RPMI7951 (cell line): ENCODE measurements at places on chromosomes 6 and 20. TPM values are rescaled to one million over a fixed set of nuclear protein-coding genes. Genes with fewer than 3 reads are reported as not detected.

DNA sequence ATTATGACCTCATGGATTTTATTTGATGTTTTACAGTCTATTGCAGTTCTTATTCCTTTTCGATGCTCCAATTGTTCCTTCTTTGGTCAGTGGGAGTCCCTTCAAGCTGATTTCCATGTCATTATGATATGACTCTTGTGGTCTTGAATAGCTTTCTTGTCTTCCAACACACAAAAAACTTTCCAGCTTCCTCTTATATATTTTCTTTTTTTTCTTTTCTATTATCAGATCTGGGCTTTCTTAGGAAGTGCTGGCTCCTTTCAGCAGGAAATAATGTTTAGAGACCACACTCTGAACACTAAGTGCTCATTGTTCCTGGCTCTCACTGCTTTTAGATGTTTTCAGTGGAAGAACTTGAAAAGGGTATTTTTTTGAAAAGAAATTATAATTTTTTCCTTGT lies 3.1 kb upstream of the SLC17A1 start:
- no peak for DNase-seq

- no peak for DNase-seq
These were observed 126.5 kb upstream of the CDYL start for GRCh38 chr6:4649728-4650127.

DNA sequence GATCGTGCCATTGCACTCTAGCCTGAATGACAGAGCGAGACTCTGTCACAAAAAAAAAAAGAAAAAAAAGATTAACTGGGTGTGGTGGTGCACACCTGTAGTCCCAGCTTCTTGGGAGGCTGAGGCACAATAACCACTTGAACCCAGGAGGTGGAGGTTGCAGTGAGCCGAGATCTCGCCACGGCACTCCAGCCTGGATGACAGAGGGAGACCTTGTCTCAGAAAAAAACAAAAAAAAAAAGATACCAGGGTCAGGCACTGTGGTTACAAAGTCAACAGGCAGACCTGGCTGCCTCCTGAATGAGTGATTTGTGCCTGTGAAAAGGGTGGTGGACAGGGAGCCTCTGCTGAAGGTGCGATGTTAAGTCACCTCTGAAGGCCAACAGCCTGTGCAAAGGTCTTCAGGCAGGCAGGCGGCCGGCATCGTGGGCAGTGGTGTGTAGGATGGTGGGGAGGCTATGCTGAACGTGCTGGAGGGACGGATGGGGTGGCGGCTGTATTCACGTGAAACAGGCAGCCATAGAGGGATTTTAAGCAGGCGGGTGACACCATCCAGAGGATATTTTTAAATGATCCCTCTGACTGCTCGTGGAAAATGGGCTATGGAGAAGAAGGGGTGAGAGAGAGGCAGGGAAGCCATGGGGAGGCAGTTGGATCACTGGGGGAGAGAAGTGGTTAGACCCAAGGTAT lies 41.4 kb downstream of the NOL4L start:
- DNase-seq = no peak

GRCh38 chr6:108653949-108654348 lies 93.2 kb downstream of the FOXO3 start:
- peak; percentile 34 for DNase-seq

DNA sequence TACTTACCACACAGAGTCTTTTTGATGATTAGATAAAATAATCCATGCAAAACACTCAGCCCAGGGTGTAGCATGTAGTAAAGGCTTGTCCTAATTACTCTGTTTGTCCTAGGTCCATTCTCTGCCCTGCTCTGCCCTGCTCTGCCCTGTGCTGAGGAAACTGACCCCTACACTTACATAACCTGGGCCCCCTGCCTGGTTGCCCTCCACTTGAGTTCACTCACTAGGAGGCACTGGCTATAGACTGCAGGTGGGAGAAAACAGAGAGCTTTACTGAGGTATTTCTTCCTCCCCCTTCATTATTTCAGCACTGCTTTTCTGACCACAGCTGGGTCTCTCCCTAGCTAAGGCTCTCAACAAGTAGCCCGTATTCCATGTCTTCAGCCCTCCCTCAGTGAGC lies 70.9 kb upstream of the TBX18 start:
- DNase-seq = no peak

DNA sequence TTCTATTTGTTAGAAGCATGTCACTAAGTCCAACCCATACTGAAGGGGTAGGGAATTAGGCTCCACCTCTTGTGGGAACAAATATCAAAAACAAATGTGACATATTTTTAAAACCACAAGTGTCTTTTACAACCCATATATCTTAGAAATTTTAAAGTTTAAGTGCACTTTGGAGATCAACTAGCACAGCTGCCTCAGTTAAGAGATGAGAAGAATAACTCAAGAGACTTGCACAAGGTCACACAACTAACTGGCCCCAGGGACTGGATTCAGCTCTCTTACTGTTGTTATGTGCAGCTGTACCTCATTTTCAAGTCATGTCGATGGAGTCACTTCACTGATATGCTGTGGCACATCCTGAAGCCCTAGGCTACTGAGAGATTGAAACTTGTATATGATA lies 102.9 kb upstream of the BMP2 start:
- DNase-seq = peak; percentile 42

DNA sequence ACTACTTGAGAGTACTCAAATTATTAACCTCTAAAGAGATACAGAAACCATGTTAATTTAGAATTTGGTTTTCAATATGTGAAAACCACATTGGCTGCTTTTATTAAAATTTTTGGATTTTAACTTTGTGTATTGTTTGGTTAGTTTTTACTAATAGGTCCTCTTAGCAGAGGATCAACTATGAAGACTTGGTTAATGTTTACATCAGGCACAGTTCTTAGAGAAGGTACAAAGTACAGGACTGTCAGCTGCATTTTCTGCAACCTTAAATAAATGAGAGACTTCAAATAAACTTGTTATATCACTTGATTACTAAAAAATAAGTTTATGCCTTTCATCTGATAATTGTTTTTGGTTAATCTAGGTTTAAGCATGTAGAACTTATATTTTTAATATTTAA lies 89.1 kb downstream of the PHF3 start:
- DNase-seq = no peak

GRCh38 chr6:156150391-156150790 lies 626.8 kb upstream of the ARID1B start:
- no peak for DNase-seq

Gene MTFR2
- 7.8 and 17.1 TPM in 2 replicates for total RNA-seq

Gene OPN5
- not detected in 2 replicates for total RNA-seq

Gene RNF146
- total RNA-seq = 25.4 and 29.1 TPM in 2 replicates

Gene SLC35D3
- total RNA-seq = not detected in 2 replicates
